ENCODE measurements at places on chromosomes 2 and 18.

DNA sequence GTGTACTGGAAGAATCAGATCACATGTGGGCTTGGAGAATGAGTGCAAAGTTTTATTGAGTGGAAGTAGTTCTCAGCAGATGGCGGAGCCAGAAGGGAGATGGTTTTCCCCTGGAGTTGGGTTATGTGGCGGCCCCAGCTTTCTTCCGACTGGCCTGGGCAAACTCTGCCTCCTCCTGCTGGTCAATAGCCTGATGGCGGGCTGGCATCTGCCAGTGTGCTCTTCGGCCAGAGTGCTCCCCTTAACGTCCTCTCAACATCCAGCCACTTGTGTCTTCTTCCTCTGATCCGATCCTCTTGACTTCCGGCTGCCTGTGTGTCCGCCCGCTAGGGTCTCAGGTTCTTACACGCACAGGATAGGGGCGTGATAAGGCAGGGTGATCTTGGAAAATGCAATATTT is 741.3 kb downstream of the RNF144A start:
- no peak for DNase-seq

DNA sequence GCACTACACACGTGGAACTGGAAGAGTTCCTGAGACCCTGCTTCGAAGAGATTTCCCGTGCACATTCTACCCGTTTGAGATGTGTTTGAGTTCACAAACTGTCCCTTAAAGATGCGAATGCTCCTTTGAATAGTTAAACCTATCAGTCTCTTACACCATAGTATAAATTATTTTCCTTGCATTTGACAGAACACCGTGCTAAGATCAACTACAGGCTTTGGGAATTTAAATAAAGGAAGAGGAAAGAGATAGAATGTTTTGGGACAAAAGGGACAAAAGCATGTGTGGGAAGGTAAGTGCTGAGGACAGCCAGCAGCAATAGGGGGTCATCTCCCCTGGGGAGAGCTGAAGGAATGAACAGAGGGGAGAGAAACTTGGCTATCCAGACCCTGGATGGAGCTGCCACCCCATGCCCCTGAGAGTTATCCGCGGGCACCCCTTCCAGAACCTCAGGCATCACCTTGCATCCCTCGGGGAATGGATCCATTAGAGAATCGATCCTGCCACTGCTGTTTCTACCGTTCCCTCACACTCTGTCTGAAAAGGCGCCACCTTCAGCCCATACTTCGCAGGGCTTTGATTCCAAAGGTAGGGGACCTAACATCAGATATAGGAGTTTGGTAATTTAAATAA is 888 bp upstream of the ADCY3 start:
- DNase-seq: no peak

DNA sequence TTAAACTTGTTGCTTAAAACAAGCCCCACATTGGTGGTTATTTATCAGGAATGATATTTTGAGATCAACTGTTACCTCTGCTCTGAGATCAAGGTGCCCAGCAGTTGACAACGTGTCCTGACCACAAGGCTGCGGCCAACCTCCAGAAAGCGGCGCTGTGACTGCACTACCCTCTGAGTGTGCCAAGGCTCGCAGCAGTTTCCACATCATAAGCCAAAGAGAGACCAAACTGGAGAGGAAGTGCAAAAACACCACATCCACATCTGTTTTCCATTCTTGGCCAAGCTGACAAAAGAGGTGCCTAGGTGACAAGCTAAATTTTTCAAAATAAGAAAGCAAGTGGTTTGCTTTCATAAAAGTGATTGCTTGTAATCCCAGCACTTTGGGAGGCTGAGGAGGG is 410.8 kb upstream of the POU3F3 start:
- no peak for DNase-seq

GRCh38 chr2:97963880-97964279 is 31.9 kb downstream of the TMEM131 start:
- no peak for DNase-seq

DNA sequence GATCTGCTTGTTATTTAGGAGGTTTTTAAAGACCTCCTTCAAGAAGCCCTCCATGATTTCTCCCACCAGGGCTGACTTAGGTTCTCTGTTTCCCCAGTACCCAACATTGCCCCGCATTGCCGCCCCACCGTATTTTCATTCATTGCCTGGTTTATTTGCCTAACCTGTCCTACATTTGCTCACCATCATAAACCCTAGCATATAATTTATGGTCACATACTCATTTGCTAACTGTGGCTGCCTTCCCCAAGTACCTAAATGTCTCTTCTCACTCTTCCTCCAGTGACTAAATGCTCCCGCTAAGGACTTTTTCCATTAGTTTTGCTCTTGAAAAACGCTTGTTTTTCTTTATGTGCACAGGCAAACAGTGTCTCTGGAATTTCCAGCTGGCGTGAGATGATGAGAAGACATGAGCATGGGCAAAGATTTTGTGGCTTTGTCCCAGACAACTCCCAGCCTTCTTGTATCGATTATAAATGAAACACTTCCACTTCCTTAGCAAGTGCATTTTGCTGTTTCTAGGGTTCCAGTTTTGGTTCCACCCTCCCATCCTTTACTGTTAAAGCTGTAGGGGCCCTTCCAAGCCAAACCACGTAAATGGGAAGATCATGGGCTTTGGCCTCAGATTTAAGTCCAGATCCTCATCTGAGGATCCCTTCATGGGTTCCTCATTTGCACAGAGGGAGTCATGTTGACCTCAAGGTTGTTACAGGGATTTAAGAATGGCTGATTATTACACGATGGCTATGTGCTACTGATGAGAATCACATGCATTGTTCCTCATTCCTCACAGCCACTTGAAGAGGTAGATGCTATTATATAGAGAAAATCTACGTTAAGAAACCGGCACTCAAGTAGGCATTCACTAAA is 21.0 kb upstream of the ARMC9 start:
- DNase-seq: no peak

DNA sequence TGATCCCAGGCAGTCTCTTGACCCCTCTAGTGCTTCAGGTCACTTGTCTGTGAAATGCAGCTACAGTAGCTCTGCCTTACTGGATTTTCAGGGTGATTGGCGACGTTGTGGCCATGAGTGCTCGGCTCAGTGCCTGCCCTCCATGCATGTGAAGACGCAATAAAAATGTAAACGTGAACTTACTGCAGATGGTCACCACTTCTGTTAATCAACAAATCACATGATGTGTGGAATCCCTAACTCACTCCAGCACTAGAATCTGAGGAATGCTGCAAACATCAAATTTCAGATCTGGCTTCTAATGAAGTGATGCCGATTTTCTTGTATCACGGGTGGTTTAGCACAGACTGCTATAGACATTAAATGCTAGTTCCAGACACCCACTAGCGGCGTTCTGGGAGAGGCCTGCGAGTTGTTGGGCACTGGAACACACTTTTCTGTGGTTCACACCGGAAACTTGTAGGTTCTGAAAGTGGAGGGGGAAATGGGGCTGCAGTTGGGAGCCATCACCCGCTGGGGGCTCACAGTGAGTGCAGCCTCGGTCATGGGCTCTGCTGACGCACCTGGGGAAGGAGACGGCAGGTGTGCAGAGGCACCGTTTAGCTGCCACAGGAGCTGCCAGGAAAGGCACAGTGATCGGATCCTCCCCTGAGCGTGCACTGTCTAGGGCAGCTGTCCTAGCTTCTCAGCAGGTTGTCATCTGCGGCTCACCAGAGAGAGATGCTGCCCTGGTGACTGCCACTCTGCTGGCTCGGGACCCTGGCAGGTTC is 6.5 kb downstream of the CNDP1 start:
- DNase-seq: no peak

DNA sequence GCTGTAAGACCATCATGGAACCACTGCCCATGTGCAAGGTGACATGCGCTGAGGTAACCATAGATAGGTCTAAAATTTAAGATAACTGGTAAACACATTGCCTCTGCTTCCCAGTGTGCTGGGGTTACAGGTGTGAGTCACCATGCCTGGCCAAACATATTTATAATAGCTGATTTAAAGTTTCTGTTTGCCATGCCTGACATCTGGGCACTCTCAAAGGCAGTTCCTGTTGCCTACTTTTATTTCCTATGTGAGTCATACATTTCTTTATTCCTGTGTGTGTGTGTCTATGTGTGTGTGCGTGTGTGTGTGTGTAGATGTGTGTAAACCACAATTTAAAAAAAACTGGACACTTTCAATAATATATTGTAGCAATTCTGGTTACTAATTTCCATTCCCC is 415.2 kb upstream of the NETO1 start:
- no peak for DNase-seq

DNA sequence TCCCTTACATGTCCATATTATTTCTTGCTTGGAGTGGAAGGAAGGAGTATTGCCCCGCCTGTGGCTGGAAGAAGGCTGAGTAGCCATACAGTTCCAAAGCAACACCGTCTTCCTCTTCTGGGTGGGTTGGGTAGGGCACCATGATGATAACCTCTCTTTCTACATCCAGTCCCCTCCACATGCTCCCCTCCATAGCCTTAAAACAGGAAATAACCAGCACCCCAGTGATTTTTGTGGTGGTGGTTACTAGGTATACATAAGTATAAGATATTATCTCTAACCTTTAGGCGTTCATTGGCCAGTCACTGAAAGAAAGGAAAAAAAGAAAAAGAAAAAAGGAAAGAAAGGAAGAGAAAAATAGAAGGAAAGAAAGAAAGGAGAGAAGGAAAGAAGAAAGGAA is 63.1 kb downstream of the CXCR4 start:
- no peak for DNase-seq

DNA sequence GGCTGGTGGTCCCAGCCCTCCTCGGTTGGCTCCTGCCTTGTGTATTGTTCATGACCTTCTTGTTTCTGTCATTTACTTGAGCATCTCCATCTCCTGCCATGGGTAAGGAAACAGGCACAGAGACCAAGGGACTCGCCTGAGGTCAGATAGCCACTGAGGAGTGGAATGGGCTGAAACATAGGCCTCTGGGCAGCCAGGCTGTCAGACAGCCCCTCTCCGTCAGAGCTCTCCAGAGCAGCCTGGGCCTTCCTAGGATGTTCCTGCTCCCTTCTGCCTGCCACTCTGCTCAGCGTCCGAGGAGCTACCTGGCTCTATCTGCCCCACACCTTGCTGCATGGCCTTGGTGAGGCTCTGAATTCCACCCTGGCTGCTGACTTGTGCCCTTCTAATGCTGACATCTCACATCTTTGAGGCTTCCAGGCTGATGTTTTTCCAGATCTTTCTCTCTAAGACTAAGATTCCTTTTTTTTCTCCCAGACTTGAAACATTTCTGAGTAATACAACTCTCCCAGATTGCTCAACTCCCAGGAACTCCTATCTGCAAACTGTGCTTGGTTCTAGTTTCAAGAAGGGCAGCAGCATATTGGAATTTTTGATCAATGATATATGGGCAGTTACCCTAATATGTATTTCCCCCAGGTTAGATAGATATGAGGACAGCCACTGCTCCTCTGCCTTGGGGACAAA is 67.7 kb downstream of the MCFD2 start:
- DNase-seq: no peak
